ENCODE measurements at places on chromosomes 13 and 19. TPM values are rescaled to one million over a fixed set of nuclear protein-coding genes. Genes with fewer than 3 reads are reported as not detected.

Gene ZNF418
- 4.5 TPM for polyA plus RNA-seq

Gene IZUMO2
- not detected for polyA plus RNA-seq

Gene SLITRK1
- 0.06 TPM for polyA plus RNA-seq

Gene PLIN5
- polyA plus RNA-seq, result 5.7 TPM

Gene SSC5D
- polyA plus RNA-seq, result 24.4 TPM

Gene LIN7B
- polyA plus RNA-seq, result 18.5 TPM

Gene ZNF574
- polyA plus RNA-seq, result 18.8 TPM

GRCh38 chr19:33039108-33039599 is 25.5 kb downstream of the RHPN2 start:
- no peak for DNase-seq

DNA sequence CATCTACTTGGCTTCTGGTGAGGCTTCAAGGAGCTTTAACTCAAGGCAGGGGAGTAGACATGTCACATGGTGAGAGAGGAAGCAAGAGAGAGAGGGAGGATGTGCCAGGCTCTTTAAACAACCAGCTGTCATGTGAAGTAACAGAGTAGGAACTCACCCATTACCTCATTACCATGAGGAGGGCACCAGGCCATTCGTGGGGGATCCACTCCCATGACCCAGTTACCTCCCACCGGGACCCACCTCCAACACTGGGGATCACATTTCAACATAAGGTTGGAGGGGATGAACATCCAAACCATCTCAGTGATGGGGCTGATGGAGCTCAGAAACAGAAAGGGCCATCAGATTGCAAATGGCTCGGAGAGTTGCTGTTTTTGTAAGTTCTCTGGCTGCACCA is 12.9 kb downstream of the VSTM2B start:
- DNase-seq, result no peak

GRCh38 chr19:41261474-41262190 is 2.5 kb upstream of the HNRNPUL1 start:
- DNase-seq, result no peak

DNA sequence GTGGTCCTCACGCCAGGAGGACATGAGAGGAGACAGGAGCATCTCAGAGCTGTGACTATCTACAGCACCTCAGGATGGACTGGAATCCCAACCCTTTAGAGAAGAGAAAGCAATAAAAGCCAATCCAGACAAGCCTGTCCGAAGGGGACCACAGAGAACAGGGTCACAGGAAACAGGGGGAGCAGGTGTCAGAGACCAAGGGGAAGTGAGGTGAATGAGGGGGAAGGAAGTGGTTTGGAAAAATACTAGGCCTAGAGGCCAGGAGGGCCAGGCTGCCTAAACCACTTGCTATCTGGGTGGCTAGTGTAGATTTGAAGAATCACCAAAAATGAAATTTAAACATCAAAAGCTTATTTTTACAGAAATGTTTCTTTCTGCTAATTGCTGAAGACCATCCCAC is 16.2 kb downstream of the TMTC4 start:
- no peak for DNase-seq

GRCh38 chr19:45876411-45877197 is 9.3 kb downstream of the IRF2BP1 start:
- no peak for DNase-seq

DNA sequence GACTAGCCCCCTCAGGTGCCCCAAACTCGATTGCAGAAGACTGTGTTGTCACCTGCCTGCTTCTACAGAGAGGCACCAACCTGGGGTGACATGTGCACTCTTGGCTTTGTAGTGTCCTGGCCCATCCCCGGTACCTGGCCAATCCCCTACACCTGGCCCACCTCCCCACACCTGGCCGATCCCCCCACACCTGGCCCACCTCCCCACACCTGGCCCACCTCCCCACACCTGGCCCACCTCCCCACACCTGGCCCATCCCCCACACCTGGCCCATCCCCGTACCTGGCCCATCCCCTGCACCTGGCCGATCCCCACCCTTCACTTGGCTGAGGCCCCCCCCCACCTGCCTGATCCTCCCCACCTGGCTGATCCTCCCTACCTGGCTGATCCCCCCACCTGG is 25.4 kb downstream of the ATP11A start:
- no peak for DNase-seq

DNA sequence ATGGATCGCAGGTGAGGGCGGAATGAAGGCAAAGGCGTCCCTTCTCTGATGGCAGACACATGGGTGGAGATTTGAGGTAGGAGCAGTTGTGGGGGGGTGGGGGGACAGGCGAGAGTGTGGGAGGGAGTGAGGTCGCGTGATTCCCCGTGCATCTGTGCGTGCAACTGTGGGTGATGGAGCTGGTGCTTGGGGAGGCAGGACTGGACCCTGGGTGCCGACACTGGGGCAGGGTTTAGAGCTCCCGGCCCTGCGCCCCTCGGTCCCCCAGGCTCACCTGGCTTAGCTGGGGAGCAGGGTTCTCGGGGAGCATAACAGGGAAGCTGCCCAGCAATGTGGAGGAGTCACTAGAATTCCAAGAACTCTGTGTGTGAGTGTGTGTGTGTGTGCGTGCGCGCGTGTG is 3.4 kb downstream of the TMPRSS9 start:
- no peak for DNase-seq

GRCh38 chr19:5536337-5536894 is 31.3 kb downstream of the TINCR start:
- peak; percentile 39 for DNase-seq

DNA sequence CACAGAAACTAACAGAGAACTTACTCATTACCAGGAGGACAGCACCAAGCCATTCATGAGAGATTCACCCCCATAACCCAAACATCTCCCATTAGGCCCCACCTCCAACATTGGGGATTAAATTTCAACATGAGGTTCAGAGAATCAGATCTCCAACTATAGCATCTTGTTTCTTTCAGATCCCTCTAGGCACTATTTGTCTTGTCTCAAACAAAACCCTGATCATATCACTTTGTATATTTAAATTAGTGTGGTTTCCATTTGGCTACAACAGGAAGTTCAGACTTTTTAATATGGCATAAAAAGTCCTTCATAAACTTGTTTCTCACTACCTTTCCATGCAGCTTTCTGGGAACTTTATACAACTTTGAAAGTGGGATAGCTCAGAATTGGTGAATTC is 699.0 kb upstream of the MIR17HG start:
- DNase-seq, result no peak

- no peak for DNase-seq
Observed at GRCh38 chr13:57558051-57558467, 73.5 kb upstream of the PCDH17 start.

DNA sequence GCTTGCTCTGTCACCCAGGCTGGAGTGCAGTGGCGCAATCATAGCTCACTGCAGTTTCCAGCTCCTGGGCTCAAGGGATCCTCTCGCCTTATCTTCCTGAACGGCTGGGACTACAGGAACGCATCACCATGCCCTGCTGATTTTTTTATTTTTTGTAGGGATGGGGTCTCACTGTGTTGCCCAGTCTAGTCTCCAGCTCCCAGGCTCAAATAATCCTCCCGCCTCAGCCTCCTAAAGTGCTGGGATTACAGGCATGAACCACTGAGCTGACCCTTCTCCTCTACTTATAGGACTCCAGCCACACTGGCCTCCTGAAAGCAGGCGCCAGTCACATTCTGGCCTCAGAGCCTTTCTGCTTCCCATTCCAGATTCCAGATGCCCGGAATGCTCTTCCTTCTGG is 10.5 kb downstream of the DACT3 start:
- no peak for DNase-seq
